ENCODE measurements at places on chromosomes 6 and 20.

DNA sequence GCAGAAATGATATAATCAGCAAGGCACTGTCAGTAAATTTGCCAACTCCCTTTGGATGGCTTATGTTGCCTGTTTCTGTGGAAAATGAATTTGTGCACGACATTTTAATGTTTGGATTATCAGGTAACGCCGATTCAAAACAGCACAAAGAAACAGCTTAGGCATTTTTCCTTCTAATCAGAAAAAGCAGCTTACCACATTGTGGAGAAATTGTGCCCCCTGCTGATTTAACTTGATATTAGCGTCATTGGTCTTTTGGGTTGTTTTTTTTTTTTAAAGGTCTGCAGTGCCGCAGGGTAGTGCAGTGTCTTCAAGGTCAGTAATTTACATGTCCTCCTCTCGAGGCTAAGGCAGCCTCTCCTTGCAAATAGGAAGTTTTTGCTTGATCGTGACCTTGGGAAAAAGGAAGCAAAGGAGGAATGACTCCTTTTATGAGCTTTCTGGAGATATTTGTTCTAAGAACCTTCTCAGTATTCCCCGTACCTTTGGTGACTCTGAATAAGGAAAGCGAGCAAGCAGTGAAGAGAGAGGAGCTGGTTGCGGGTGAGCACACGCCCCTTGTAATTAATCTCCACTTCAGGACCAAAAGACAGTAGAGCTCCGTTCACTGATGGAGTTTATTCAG is 79.1 kb downstream of the ELOVL4 start:
- DNase-seq = peak; percentile 68

- no peak for DNase-seq
These were observed 4.7 kb downstream of the GMPR start for GRCh38 chr6:16243055-16243454.

GRCh38 chr20:5675103-5676091 is 74.8 kb upstream of the SHLD1 start:
- DNase-seq = no peak

GRCh38 chr6:90676516-90677300 is 89.8 kb upstream of the MAP3K7 start:
- DNase-seq = no peak

DNA sequence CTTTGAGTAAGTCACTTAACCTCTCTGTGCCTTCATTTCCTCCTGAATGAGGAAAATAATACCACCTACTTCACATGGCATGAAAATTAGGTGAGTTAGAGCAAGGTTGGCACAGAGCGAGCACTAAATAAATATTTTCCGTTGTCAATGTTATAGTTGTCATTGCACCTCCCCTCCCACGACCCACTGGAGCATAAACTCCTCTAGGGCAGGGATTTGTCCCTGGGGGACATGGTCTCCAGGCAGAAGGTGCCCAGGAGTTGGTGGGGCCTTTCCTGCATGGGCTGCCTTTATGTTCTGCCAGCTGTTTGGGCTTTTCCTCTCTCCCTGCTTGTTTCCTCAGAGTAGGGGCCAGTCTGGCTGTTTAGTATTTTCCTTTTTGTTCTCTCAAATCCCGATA is 1.3 kb upstream of the ANGPT4 start:
- DNase-seq = no peak

DNA sequence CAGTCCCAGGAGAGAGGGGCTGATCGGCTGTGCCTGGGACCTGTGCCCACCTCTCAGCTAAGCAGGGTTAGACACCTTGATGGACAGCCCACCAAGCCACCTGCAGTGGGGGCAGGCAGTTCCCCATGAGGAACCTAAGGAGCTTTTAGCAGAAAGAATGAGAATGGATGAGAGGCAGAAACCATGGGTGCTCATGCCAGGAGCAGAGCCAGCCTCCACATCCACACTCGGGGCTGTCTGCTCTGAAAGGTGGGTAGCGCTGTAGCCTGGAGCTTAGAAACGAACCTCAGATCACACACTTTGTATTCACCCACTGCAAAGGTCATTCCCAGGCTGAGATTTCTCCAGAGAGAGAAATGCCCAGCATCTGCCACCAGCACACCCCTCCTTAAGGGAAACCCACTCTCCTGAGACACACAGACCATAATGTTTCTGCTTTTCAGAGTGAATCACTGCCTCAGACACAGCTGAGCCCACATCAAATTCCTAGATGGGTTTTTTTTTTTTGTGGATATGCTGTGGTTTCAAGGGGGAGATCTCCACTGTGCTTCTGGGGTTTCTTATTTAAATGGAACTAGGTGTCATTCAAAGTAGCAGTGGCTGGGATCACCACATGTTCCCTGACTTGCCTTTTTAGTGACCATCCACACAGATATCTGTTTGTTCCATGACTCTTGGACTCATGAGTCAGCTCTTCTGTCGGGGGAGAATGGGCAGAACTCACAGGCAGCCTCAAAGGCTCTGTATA is 218.9 kb downstream of the EYA2 start:
- no peak for DNase-seq

DNA sequence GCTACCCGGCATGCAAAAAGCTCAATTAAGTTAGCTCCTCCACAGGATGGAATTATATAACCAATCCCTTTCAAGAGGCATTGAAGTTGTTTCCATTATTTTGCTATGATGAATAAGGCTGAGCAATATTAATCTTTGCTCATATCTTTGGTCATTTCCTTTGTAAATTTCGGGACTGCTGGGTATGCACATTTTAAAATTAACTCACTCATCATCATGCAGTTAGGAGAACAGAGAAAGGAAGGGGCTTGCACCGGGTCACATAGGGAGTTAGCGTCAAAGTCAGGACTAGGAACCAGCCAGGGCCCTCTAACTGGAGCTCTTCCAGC is 430 bp upstream of the FAM110A start:
- DNase-seq = no peak

- peak; percentile 27 for DNase-seq
These were observed 140.9 kb downstream of the RNF144B start for GRCh38 chr6:18527836-18528743.

All from SK-N-SH (cell line).